Stimulated activated CD8-positive, alpha-beta memory T cell treated with anti-CD3 and anti-CD28 coated beads, Interleukin-4, amount 100 ng/mL, for 1 hour (primary cell): ENCODE measurements at places on chromosomes 4 and X.

DNA sequence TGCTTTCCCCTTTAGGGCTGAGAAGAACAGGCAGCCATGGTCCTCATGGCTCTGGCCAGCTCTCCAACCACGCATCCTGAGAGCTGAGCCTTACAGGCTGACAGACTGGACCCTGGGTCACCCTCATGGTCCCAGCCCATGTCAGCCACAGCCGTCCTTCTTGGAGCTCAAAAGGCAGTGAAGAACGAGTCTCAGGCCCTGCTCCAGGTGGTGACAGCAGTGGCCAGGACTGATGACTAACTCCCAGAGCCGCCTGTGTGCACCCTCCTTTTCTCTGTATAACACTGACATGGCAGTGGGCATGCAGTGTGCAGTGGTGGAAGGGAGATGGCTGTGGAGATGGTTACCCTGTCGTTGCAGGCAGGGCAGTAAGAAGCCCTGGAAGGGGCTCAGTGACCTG lies 10.3 kb upstream of the DUSP9 start:
- DNase-seq, result no peak

GRCh38 chr4:169397762-169398161 lies 127.0 kb upstream of the SH3RF1 start:
- no peak for DNase-seq

GRCh38 chr4:139826426-139826825 lies 160.8 kb downstream of the MGST2 start:
- DNase-seq, result no peak

- DNase-seq, result no peak
Measured at GRCh38 chr4:15779809-15780208, 1.7 kb downstream of the CD38 start.

DNA sequence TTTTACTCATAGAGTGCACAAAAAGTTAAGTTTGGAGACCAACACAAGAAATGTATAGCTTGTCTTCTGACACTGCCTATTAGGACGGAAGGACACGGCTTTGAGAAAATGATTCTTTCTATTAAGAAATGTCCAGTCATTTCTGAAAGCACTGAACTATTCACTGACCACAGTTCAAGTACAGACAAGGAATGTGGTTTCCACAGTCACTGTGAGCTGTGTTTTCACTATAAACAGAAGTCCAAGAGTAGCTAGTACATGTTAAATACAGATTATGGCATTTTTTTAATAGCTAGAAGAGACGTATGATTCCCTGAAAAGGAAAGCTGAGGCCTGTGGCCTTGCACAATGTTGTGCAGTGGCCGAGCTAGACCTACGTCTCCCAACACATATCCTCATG lies 115.1 kb upstream of the GPM6A start:
- DNase-seq, result no peak

DNA sequence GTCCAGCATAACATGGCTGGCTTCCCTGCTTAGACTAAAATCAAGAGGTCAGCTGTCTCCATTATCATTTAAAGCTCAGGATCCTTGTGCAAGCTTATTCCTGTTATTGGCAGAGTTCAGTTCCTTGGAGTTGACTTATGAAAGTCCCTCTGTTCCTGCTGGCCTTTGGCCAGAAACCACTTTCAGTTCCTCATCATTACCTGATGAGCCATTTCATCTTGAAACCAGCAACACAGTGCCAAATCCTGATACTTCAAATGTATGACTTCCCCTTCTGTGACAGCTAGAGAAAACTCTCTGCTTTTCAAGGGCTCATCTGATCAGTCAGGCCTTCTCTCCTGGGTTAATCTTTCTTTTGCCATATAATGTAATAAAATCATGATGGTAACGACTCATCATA lies 110.6 kb upstream of the FSTL5 start:
- no peak for DNase-seq

- no peak for DNase-seq
Measured at GRCh38 chr4:25001509-25001908, 29.2 kb downstream of the LGI2 start.

DNA sequence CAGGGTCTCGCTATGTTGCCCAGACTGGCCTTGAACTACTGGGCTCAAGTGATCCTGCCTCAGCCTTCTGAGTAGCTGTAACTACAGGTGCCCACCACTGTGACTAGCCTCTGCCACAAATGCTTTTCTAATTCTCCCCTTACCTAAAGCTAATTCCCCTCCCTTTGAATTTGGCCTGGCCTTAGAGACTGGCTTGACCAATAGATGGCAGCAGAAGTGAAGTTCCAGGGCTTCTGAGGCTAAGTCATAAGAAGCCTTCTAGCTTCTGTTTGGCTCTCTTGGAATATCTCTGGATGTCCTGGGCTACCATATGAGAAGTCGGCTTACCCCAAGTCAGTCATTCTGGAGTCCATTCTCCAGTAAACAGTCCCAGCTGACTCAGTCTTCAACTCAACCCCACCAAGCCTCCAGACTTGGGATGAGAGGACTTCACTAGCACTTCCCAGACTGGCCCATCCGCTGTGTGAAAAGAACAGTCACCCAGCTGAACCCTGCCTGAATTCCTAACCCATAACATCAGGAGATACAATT lies 61.0 kb downstream of the HPRT1 start:
- DNase-seq, result no peak

GRCh38 chrX:83511208-83511607 lies 3.1 kb downstream of the POU3F4 start:
- no peak for DNase-seq

GRCh38 chr4:184282895-184283654 lies 65.4 kb upstream of the ENPP6 start:
- DNase-seq, result no peak

DNA sequence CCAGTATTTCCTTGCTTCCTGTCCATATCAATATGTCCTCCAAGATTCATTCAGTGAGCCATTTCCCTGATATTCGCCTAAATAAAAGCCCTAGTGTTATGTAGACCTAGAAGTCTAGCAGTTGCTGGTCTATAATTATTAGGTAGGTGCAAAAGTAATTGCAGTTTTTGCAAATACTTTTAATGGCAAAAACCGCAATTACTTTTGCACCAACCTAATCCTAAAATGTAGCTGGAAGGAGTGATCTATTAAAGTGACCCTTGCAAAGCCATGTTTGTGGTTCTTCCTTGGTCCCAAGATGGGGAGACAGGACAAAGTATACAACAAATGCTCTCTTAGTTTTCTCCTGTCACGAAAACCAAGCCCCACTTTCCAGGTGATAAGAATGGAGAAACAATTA lies 193.0 kb downstream of the IDS start:
- no peak for DNase-seq

DNA sequence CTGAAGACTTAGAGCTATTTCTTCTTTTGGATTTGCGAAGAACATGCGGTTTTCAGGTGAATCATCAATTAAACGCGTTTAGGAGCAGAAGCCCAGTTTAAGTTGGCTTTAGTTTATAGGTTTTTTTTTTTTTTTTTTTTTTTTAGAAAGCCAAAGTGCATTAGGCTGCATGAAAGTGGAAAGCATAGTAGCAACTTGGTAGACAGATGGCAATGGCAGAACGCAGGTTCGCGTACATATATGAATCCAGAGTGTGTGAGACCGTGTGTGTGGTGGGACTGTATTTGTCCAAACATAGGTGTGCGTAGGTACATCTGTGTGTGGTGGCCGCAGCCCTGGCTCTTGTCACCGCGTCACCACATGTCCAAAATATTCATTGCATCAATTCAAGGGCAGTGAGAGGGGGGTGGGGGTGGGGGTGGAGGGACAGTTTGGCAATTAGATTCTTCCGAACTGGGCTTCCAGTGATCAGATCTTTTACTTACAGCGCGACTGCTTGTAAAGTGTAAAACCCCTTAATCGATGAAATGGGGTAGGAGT lies 901 bp downstream of the JADE1 start:
- no peak for DNase-seq

DNA sequence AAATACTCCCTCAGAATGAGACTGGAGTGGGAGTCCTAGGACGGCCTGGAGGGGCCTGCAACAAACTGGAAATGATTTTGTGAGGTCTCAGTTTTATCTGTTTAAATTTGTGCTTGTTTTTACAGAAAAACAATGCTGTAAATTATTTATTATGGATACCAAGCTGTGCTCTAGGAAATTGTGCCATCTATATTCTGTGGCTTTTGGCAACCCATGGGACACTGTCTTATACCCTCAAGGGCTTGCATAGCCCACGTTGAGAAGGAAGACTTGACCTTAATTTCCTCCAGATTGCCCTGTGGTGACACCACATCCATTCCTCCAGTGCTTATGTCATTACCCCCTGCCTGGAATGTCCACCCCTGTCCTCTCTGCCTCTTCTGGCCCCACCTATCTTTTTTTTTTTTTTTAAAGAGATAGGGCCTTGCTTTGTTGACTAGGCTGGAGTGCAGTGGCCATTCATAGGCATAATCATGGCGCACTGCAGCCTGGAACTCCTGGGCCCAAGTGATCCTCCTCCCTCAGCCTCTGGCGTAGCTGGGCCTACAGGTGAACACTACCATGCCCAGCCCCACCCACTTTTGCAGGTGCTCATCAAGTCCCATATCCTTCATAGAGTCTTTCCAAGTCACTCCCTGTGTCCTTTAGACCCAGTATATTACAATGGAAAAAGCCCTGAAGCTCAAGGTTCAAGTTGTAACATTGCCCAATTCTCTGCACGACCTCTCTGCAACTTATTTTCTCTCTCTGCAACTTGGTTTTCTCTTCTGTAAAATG lies 77.4 kb downstream of the HPRT1 start:
- no peak for DNase-seq

DNA sequence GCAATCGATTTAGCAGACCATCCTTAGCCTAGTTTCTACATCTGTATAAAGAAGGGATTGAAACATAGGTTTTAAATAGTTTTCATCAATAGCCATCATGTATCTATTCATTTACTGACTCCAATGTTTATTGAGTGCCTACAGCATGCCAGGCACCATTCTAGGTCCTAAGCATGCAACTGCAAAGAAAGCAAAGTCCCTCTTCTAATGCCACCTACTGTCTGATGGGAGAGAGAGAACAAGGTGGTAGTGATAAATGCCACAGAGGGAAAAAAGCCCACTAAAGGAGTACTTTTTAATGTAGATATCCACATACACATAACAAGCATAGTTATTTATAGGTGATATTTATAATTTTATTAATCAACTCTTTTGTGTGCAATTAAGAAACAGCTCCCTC lies 67.6 kb upstream of the PPARGC1A start:
- no peak for DNase-seq

- no peak for DNase-seq
Measured at GRCh38 chr4:93791570-93792195, 36.9 kb upstream of the ATOH1 start.

DNA sequence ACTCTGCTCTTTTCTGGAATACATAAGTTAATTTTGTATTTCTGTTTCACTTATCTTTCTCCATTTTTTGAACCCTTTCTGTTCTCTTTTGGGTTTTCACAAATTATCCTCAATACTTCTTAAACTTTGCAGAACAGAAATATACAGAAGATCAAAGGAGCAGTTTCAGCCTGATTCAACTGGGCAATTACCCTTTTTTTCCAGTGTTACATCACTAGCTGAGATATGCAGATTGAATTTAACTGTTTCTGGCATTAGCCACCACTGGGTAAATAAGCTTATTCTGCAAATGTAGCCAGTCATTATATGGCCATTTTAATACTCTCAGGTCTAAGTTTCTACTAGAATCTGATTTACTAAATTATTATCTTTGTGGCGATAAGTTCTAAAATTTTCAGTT lies 66.9 kb upstream of the GRID2 start:
- no peak for DNase-seq

- DNase-seq, result no peak
Measured at GRCh38 chrX:7828594-7828993, 14.4 kb upstream of the VCX start.

GRCh38 chr4:140212646-140213045 lies 58.7 kb upstream of the MAML3 start:
- DNase-seq, result no peak

GRCh38 chrX:135396109-135396508 lies 25.6 kb upstream of the SMIM10L2A start:
- no peak for DNase-seq

- no peak for DNase-seq
Measured at GRCh38 chrX:151977009-151977408, 2.5 kb upstream of the GABRE start.

- no peak for DNase-seq
Measured at GRCh38 chr4:85741381-85741780, 266.4 kb downstream of the ARHGAP24 start.

DNA sequence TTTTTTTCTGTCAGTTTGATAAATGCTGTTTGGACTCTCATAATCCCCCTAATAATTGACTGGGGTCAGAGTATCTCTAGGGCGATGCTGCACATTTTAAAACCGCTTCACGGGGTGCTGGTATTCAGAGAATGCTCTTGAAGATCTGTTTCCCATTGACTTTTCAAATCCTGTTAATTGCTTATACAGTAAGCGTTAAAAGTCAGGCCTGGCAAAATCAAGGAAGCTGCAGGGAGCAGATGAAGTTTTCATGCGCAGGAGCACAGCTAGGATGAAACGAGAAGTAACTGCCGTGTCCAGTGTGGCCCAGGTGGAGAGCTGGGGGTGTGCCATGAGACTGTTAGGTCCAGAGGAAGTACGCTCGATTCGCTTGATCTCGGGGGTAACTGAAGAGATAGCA lies 312.9 kb downstream of the TRIML1 start:
- DNase-seq, result no peak

DNA sequence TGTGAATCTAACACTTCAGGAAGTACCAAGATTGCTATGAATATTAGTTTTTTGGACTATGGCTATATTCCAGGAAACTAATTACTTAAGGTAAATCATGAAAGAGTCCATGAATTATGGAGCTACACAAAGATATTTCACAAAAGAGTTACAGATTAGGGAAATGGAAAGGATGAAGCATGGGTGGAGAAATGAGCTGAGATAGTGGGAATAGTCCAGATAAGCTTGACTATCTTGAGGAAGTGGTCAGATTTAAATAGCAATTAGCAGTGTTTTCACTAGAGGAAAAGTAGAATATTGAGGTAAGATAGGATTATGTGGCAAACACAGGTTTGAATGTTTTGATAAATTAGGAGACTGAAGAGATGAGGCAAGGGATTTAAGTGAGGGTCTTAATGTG lies 42.1 kb upstream of the C1GALT1C1 start:
- no peak for DNase-seq

DNA sequence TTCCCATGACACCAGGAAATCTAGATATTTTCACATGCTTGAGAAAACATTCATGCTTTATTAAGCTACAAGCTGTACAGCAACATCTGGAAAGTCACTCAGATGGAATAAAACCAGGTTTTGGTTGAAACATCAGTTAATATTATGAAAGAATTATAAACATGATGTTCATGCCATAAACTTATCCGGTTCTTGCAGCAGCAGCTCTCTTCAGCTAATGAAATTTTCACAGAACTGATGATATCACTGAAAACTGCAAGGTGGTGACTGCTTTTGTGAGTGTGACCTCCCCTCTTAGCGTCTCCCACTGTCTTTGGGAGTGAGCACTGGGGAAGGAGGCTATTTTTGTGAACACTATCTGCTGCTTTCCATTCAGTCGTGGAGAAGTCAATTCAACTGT lies 56.9 kb downstream of the ARHGAP10 start:
- no peak for DNase-seq

GRCh38 chr4:126213996-126214395 lies 899.2 kb downstream of the FAT4 start:
- no peak for DNase-seq

DNA sequence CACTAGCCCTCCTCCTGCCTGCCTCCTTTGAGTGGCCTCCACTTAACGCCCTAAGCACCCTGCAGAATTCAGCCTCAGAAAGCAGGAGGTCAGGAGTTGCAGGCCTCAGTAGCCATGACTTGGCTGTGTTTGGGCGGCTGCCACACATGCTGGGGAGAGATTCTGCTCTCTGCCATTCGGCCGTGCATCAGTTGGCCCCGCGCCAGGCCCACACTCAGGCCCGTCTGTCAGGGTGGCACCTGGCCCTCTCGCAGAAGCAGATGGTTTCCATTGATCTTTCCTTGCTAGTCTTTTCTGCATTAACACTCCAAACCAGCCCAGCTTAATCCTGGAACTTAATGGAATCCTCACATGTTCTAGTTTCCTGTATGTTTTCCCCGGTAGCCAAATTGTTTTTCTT lies 30.7 kb upstream of the ATP6AP2 start:
- no peak for DNase-seq
